NCI-H1092 treated with DMSO at 0.1 percent for 48 hours (cell line): ENCODE measurements at places on chromosomes 7 and 10.

- no peak for DNase-seq
Observed at GRCh38 chr10:5800782-5801181, 12.5 kb downstream of the GDI2 start.

- no peak for DNase-seq
Observed at GRCh38 chr7:5408777-5409176, 14.9 kb downstream of the TNRC18 start.

DNA sequence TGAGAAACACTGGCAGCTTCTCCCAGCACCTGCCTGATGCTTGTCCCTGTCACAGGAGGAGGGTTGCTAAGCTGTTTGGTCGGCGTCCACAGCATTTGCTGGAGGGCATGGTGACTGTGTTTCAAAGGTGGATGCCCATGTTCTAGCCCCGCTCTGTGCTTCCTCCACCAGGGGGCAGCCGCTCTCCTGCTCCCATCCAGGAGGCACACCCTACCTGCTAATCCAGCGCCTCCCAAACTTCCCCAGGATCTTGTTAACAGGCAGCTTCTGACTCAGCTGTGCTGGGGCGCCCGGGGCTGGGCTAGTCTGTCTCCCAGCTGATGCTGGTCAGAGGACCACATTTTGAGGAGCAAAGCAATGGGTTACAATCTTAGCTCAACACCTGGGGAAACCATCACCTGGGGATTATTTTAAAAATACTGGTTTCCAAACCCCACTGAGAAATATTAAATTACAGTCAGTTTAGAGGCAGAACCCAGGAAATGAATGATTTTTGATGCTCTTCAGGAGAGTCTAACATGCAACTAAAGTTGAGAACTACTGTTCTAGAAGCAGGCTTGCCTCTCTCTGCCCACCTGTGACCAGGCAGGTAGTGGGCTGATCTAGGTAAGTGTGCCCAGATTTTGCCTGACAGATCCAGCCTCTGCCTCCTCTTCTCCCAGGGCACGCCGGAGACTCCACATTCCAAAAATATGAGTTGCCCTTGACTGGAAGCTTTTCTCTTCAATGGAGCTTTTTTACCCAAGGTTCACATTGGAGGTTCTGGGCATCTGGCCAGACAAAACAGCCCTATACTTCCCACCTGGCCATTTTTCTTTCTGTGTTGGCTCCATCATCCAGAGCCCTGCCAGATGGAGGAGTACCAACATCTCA is 92.7 kb upstream of the GPR26 start:
- DNase-seq: peak; percentile 17

DNA sequence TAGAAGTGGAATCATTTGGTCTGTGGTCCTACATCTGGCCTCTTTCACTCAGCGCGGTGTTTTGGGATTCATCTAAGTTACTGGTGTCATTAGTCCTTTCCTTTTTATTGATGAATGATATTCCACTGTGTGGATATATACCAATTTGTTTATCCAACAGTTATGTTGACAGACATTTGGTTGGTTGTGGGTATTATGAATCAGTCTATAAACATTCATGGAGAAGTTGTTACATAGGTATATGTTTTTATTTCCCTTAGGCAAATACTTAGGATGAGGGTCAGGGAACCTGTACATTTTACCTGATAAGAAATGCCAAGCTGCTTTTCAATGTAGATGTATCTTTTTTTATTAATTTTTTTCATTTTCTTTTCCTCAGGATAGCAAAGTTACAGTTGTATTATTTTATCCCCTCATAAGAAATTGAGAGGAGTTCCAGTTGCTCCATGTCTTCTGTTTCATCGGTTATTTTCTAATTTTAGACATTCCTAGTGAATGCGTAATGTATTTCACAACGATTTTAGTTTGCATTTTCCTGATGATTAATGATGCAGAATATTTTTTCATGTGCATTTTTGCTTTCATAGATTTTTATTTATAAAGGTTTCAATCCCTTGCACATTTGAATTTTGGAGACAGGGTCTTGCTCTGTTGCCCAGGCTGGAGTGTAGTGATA is 203.8 kb upstream of the SH2B2 start:
- DNase-seq: no peak

DNA sequence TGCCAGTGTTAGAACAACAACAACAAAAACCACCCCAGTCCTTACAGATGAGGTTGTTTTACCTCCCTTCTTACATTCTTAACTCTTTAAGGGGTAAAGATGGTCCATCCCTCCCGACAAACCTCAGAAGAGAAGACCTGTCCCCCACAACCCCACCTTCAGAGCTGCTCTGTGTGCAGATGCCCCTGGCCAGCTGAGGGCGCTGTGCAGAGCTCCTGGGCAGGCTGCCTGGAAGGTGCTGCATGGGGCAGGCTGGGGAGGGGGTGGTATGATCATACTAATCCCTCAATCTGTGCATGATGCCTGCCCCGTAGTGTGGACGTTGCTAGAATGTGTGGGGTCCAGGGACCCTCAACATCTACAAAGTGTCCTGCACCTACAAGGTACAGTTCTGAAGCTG is 387.1 kb downstream of the INHBA start:
- DNase-seq: no peak

- DNase-seq: peak; percentile 14
Observed at GRCh38 chr7:35253710-35254495, at the start of gene TBX20. Gene TBX20, minus strand, starts transcription at chr7:35254100. Its CDS starts 480 bp downstream, at chr7:35253620.

- DNase-seq: no peak
Observed at GRCh38 chr7:80631421-80631820, 7.0 kb upstream of the CD36 start.

GRCh38 chr7:149828357-149829309 is 9.5 kb upstream of the ZNF862 start:
- DNase-seq: no peak

DNA sequence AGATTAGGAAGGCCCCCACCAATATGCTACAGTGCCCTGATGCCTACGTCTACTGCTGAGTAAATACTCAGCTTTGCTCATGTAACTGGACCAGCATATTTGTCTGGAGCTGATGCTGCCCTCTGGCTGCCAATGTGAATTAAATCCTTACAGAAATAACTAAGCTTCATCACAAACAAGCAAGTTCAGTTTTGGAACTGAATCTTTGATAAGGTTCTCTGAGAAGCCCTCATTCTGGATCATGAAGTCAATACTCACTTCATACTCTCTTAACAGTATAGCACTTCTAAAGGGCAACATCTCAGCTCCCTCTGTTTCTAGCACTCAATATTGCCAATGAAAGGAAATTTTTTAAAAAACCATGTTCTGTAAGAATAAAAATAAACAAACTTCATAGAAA is 246.7 kb downstream of the ETV1 start:
- DNase-seq: peak; percentile 65

- no peak for DNase-seq
Observed at GRCh38 chr10:120505866-120506265, 48.8 kb downstream of the PLPP4 start.
